Activated CD4-positive, alpha-beta T cell treated with anti-CD3 and anti-CD28 coated beads, Interleukin-2, amount 50 U/mL, for 48 hours (primary cell): ENCODE measurements at places on chromosomes 12 and 14.

DNA sequence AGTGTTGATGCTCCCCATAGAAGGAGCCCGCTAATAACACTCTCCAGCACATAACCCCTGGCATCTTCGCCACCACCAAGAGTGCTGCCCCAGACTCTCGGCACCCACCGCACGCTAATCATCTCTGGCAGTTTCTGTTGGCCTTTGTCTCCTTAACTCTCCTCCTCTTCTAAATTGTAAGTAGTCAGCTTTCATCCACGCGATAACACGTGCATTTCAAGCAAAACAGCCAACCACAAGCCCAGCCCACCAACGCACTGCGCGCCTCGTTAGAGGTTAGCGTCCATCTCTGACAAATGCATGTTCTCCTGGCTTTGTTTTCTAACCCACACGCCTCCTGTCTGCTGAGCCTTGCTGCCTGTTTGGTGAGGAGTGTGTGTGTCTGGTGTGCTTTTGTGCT lies 61.1 kb upstream of the RIN3 start:
- no peak for DNase-seq

- no peak for DNase-seq
Observed at GRCh38 chr12:86264451-86265328, 8.5 kb upstream of the MGAT4C start.

DNA sequence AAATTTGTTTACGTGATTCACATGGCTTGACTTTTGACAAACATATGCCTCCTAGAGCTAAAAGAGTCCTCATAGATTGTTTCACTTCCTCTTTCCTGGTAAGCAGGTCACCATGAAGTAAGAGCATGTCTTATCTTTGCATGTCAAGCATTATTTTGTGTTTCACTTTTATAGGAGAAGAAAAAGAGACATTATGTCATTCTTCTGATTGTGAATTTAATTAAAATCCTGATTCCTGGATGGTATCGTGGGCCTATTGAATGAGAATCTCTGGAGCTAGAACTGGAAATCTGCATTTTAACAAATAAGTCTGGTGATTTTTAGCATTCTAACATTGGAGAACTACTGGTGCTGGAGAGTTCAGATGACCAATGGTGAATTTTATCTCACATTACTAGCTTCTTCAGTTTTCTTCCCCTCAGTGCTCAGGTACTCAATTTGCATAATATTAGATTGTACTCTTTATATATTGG lies 218.6 kb upstream of the ATP2B1 start:
- no peak for DNase-seq

DNA sequence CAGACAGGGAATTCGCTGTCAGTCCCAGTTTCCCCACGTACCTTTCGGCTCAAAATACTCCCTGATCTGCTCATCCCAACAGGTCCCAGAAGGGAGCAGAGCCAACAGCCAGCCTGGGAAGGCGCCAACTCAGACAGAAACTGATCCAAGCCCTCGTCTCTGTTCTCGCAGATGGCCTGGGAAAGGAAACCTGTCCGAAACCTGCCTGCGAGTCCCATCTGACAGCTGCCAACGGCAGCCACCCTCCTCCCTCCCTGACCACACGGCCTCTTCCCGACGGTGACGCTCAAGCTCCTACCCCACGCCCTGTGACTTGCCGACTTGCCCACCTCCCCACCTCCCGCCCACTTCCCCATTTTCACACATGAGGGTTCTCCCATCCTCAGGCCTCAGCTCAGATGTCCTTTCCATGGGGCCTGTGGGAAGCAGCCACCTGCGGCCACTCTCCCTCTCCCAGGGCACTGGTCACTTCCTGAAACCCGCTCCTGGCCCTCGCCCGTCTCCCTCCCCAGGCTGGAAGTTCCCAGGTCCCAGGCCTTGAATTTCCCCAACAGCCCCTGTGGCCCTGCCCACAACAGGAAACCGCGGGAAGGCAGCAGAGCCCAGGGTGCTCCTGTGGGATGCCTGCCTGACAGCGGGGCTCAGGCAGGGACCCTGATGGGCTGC lies 60.9 kb upstream of the FBRSL1 start:
- DNase-seq = no peak

GRCh38 chr12:49236423-49236822 lies 28.5 kb upstream of the TUBA1C start:
- DNase-seq = no peak

- no peak for DNase-seq
Observed at GRCh38 chr12:54631988-54632728, 2.5 kb downstream of the LACRT start.

GRCh38 chr14:33846100-33846824 lies 104.6 kb downstream of the EGLN3 start:
- no peak for DNase-seq

GRCh38 chr12:91913651-91914050 lies 232.0 kb downstream of the BTG1 start:
- no peak for DNase-seq

DNA sequence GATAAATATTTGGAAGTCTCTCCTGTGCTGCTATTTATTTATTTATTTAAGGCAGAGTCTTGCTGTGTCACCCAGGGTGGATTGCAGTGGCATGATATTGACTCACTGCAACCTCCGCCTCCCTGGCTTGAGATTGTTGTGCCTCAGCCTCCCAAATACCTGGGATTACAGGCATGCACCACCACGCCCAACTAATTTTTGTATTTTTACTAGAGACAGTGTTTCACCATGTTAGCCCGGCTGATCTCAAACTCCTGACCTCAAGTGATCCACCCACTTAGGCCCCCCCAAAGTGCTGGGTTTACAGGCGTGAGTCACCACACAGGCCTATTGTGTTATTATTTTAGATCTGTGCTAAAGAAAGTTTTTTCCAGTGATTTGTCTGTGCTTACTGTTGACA lies 225.2 kb downstream of the CCER1 start:
- DNase-seq = no peak

GRCh38 chr12:82660541-82661325 lies 26.0 kb upstream of the TMTC2 start:
- DNase-seq = no peak

- no peak for DNase-seq
Observed at GRCh38 chr12:28604240-28604639, 414.0 kb downstream of the CCDC91 start.

DNA sequence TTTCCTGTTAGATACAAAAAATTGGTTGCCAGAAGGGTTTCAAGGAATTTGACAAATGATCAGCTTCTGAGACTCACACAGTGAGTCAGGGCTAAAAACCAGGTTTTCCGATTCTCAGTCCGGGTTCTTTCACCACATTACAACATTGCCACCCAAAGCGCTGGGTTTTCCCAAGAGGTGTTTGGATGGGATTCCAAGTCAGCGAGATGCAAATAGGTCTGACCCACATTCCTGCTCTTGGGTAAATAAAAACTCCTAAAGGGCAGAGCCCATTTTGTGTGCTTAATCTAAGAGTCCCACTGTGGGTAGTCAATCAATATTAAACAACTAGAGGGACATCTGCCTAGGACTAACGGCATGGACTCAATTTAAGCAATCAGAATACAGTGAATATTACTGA lies 5.4 kb upstream of the RIC8B start:
- DNase-seq = no peak

- no peak for DNase-seq
Observed at GRCh38 chr12:1832801-1833595, 12.6 kb downstream of the LRTM2 start.

- DNase-seq = no peak
Observed at GRCh38 chr12:5916785-5917290, 28.2 kb downstream of the ANO2 start.

GRCh38 chr12:72586456-72586855 lies 314.3 kb downstream of the TRHDE start:
- no peak for DNase-seq

DNA sequence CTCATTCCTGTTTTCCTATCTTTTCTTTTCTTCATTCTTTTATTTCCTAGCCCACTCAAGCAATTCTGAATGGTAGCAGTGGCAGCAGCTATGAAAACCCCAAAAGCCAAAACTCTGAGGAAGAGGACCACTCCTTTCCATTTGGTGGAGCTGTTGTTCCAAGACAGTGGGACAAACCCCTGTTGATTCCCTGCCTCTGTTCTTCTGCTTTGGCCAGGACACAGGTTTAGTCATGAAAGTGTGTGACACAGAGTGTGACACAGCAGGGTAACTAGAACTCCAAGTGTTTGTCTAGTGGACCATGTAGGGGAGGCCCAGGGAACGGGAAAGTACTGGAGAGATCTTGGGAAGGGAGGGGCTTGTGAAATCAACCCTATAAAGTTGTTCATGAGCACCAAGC lies 71.1 kb downstream of the PTCSC3 start:
- DNase-seq = no peak

DNA sequence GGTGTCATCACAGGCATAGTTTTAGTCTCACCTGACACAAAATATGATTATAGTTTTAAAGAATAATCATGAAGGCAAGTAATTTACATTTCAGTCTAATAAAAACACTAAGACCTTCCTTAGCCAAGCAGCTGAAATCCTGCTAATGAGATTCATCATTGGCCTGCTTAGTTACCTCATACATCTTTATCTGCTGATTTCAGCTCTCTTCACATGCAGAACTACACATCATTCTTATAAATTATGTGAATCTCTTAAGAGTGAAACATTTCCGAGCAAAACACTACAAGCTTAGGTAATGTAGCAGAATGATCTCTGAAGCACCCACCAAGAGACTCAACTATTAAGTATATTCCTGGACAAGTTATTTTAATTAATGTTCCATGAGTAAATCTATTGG lies 198.1 kb downstream of the DPY19L2 start:
- DNase-seq = no peak

DNA sequence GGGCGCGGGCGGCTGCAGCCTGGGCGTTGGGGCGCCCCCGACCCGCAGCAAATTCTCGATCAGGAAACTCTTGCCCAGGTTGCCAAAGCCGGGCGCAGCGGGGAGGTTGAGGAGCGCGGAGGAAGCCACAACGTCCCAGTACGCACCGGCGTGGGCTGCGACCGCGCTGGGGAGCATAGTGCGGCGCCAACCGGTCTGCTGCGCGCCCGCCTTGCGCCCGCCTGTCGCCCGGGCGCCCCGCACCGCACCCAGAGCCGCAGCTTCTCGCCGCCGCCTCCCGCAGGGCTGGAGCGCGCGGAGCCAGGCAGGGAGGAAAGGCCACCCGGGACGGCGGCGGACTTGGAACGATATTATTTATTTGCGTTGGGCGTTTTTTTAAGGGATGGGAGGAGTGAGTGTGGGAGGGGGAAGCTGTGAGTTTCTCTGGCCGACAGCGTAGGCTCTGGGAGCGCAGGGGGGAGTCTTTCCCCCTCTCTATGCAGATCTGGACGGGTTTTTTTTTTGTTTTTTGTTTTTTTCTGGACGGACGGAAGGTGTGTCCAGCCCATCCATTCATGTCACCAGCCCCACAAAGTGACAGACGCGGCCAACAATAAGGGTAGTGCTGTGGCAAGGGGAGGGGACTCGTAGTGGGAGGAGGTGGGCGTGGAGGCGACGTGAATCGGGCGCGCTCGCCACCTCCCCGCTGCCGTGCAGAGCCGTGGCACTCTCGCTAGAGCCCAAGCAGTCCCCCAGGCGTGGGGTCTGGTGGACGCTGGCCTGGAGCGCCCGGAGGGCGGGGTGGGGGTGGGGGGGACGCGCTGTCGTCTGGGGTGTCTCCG lies at the start of gene DBX2:
TSS of gene DBX2 (minus strand) at position 349 of the 821 bp plus-strand sequence. CDS start at position 177, 172 bp downstream.
- no peak for DNase-seq

DNA sequence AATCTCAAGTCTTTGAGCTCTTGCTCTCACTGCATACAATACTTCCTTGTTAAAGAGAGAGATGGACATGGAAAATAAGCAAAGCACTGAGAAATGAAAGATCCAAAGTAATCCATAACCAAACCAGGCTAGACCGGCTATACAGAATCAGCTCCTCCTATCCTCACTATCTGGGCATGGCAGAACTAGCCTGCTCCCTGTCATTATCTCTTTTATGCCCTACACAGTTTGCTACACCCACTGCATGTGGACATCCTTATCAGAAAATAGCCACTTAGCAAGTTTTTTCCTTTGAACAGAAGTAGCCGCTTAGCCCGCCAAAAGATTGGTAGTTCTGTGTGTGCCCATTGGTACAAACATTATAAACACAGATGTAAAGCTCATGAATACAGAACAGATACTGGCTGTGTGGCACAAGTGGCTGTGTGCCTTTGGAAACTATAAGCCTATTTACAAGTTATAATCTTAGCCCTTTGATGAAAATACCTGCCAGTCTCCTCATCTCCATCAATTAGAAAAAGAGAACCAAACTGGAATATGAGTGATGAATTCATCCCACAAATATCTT lies 34.7 kb downstream of the SPTB start:
- DNase-seq = no peak

DNA sequence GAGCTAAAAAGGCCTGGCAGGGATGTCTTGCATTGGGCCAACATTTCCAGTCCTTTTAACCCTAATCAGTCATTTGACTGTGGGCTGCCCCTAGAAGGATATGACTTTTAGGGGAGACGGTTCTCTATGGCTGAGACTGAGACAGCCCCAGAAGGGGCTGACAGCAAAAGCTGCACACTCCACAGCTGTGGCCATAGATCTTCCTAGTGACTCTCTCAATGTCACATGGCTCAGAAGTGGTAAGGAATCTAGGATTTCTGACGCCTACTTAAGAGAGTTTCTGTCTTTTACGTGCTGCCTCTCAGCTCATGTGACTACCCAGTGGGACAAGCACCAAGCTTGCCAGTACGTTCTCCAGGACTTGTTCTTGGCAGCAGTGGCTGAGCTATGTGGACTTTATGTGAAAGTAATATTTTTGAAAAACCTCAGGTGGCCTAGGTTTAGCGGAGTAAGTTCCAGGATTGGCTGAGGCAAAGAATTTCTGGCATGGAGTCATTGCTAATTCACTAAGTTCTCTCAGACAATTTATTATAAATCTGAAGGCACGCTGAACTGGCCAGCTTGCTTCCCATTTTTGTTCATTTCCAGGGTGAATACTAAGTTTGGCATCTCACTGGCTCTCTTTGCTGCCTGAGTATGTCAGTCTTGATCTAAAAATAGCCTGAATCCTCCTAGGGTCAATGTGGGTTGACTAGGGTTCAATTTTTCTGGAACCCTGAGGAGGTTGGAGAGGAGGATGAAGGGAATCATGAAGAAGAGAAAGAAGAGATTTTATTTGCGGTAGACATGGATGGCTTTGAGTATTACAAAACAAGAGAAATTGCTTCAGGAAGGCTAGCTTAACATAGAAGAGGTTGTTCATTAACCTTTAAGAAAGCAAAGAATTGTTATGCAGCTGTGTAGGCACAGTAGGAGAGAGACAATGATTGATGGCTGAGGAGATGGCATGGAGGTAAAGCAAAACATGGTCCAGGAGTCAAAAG lies 271.8 kb downstream of the AEBP2 start:
- DNase-seq = no peak

GRCh38 chr12:90816353-90817089 lies 138.5 kb downstream of the CCER1 start:
- no peak for DNase-seq

DNA sequence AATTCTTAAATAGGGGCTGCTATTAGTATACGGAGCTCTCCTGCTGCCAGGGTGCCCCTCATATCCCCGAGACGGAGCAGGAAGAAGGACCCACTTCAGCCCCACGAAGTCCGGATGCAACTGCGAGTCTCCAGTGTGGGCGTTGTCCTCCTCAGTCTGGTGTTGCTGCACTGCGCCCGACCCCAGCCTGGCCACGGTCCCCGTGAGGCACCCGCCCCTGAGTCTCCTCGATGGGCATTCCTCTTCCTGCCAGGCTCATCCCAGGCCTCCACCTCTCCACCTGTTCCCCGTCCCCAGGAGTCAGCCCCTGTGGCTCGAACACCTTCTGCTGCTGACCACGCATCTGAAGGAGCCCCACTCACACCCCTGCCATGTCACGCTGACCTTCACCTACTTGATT lies 68.1 kb upstream of the SFSWAP start:
- no peak for DNase-seq

GRCh38 chr14:92702441-92702918 lies 45.9 kb downstream of the LGMN start:
- no peak for DNase-seq

- DNase-seq = no peak
Observed at GRCh38 chr14:41872931-41873685, 266.4 kb downstream of the LRFN5 start.
